ENCODE measurements at places on chromosomes 1 and 21.

DNA sequence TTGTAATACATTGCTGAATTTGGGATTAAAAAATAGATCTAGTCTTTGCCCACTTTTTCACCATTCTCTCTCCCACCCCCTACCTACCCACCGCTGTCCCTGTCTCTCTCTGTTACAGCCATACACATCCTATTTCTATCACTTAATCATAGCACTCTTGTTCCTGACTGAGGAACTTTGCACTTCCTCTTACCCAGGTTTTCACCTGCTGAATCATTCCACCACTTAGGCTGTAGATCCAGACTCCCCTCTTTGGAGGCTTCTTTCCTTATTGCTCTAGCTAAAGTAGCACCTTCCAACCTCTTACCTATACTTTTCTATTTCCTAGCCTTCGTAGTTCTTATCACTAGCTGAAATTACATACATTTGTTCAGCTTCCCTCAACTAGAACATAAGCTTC lies 59.6 kb downstream of the ATP6V1G3 start:
- DNase-seq = no peak

DNA sequence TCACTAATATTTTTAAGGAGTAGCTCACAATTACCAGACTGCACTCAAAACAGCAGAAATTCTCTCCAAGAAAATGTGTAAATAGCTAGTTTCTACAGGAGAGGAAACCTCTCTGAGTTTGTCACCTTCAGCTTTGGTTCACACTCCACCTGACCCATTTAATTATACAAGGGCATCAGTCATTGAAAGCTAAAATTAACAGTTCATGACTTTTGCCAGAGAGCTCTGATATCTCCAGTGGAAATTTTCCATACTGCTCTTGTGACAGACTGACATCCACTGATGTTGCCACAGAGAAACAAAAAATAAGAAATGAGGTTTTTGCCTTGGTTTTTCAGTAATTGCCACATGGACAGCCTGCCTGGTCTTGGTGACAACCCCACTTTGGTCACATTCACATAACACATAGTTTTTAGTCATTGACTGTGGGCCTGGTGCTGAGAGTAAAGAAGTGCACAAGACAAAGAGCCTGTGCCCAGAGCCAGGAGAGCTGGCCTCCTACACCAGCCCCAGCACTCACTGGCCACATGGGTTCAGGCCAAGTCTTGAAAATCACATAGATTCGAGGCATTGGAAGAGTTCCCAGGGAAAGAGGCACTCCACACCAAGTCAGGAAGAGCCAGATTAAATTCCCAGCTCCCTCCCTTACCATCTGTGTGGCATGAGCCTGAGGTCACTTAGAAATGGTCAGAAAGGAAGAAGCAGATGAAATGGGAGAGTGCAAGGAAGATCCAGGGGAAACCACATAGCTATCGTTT lies 13.8 kb upstream of the SIM2 start:
- no peak for DNase-seq

GRCh38 chr1:11886986-11887665 lies 28.4 kb upstream of the NPPB start:
- DNase-seq = no peak

DNA sequence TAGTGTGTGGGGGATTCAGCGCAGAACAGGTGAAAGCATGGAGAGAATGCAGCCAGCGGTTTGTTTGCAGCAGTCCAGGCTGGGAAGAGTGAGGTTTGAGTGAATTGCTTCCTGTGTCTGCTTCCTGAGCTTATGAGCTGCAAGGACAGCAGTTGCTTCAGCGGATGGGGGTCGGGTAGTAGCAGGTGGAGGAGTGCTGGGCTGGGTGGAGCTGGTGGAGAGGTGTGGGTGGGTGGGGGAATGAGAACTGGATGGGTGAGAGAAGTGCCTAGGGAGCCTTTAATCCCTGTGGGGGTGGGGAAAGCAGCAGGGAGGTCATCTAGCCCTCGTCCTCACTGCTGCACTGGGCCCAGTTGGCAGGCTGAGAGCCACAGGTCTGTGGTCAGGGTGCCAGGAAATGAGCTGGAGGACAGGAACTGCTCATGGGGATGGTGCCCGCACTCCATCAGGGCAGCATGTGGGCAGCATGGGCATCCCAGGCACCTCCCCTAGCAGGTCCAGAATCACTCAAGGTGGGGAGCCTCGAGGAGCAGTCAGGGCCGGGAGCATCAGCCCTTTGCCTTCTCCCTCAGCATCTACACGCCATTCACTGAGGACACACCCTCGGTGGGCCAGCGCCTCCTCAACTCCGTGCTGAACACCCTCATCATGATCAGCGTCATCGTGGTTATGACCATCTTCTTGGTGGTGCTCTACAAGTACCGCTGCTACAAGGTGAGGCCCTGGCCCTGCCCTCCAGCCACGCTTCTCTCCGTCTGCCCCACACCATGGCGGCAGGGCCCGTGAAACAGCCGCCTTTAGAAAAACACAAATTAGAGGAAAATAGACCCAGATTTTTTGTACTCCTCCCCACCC lies 14.8 kb downstream of the PSEN2 start:
- DNase-seq = no peak

GRCh38 chr1:184152974-184153373 lies 101.4 kb downstream of the TSEN15 start:
- DNase-seq = no peak

DNA sequence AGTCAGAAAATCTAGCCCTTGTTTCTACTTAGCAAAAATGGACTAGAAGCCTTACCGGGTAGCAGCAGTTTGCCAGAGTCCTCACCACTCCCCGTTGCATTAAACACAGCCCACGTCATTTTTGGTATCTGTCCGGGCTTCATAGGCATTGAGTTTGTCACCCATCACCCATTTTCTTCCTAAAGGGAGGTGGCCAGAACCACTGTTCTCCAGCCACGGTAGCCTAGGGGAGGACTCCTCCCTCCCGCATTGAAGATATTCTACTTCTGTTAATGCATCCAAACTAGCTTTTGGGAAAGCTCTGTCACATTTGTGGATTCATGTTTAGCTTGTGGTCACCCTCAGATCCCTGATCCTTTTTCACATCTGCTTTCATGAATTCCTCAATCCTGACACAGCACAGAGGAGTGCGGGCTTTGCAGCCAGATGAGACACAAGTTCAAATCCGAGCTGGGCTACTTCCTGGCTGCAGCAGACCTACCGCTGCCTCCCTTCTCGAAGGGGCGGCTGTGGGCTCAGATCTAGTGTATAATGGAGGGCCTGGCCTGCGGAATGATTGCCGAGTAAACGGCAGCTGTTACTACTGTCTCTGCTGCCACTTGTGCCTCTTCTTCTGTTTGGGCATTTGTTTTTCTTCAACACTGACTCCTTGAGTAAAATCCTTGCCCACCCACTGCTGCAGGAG lies 63.2 kb upstream of the EFHD2 start:
- DNase-seq = no peak

- no peak for DNase-seq
Observed at GRCh38 chr1:178031856-178032320, 62.0 kb upstream of the RASAL2 start.

- DNase-seq = no peak
Observed at GRCh38 chr1:17460219-17460618, 20.7 kb upstream of the RCC2 start.

- no peak for DNase-seq
Observed at GRCh38 chr1:10592373-10592772, 117.6 kb downstream of the PEX14 start.

GRCh38 chr1:24535021-24535424 lies 20.9 kb upstream of the NCMAP start:
- peak; percentile 74 for DNase-seq

DNA sequence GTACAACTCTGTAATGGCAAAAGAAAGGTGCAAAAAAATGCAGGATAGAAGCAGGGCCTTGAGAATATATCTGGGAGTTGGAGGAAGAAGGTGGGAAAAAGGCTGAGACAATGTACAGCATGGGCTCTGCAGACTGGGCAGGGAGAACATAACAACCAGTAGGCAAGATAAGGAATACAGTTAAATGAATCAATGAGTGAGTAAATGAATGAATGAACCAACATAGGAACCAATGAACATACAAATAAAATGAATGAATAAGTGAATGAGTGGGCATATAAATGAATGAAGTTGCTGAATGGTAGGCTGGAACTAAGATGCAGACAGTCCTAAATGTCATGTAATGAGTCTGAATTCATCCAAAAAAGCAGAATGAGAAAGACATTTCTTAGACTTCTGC lies 370.6 kb downstream of the SMYD3 start:
- DNase-seq = no peak

DNA sequence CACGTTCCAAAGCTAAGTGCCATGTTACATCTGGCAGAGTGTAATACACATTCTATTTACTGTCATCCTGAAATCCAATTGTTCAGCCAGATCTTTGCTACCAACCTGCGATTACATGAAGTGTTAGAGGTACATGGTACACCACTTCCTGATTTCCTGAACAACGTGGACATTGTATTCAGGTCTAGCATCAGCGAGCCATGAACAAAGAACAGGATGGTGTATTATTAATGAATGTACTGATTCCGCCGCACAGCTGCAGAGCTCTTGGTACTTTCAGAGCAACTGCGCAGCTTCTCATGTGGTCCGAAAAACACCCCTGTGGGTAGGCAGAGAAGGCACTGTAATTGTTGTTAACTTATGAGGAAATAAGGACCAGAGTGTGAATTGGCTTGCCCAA lies 511.4 kb downstream of the AJAP1 start:
- no peak for DNase-seq

GRCh38 chr1:188065917-188066316 lies 1237.2 kb downstream of the PLA2G4A start:
- no peak for DNase-seq

DNA sequence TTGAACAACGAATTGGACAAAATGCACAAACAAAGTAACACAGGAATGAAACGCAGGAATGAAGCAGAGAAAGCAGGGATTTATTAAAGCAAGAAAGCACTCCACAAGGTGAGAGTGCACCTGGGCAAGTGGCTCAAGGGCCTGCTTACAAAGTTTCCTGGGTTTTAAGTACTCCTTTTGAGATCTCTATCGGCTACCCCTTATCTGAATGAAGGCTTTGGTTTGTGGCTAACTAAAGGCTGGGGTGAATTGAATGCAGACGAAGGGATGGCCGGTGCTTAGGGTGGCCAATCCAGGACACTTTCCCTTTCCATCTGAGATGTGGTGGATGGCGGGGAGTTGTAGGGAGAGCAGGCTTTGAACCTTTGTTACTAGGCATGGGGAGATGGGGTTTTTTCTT lies 151.4 kb upstream of the KIAA0040 start:
- DNase-seq = no peak

- DNase-seq = no peak
Observed at GRCh38 chr1:206776229-206776628, 3.9 kb upstream of the IL10 start.

GRCh38 chr1:65147424-65148177 lies 402 bp upstream of the AK4 start:
- peak; percentile 6 for DNase-seq

DNA sequence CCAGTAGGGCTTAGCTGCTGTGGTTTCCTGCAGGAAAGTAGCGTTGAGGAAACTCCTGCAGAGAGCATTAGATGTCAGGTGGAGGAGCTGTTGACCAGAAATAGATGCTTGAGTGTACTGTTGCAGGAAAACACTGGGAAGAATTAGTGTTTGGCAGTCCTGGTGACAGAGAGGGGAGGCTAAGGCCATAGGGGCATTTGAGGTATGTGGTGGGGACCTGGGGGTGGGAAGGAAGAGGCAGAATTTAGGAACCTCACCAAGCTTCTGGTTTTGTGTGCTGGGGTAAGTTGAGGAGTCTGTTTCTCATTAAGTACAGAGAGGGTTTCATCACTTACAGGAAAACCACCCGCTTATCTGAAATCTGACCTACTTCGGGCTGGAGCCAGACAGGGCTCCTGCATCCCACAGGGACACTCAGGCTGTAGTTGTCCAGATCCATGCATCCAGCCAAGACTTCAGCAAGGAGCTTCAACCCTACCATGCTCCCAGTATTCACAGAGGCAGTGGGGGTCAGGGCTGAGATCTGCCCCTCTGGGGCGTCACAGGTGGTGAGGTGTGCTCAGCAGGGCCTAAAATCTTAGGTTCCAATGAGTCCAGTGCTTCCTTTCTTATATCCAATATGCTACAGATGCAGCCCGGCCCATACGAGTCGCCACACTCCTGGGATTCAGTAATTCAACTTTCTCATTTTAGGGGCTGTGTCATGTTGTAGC lies 15.1 kb downstream of the SH2D2A start:
- no peak for DNase-seq

- DNase-seq = no peak
Observed at GRCh38 chr1:31577515-31578192, 1.3 kb downstream of the TINAGL1 start.

GRCh38 chr1:40986956-40987355 lies 7.5 kb downstream of the CTPS1 start:
- no peak for DNase-seq

DNA sequence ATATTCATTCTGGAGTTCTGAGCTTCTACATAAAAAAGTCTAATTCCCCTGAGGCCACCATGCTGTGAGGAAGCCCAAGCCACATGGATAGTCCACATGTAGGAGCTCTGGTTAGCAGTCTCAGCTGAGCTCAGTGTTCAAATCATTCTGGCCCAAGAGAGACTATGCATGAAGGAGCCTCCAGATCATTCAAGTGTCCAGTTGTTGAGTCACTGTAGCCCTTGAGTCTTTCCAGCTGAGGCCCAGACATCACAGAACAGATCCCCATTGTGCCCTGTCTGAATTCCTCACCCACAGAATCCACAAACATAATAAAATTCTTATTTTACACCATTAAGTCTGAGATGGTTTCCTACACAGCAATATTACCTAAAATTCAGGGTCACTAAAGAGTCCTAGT lies 107.0 kb upstream of the NGF start:
- no peak for DNase-seq

GRCh38 chr1:168742994-168743650 lies 14.1 kb upstream of the DPT start:
- no peak for DNase-seq

- no peak for DNase-seq
Observed at GRCh38 chr1:171433451-171433850, 51.9 kb upstream of the PRRC2C start.

- DNase-seq = no peak
Observed at GRCh38 chr1:164650531-164650930, 91.5 kb downstream of the PBX1 start.

- DNase-seq = no peak
Observed at GRCh38 chr1:37825506-37825905, 17.5 kb upstream of the YRDC start.

GRCh38 chr1:19385869-19386591 lies 73.9 kb downstream of the SLC66A1 start:
- no peak for DNase-seq

DNA sequence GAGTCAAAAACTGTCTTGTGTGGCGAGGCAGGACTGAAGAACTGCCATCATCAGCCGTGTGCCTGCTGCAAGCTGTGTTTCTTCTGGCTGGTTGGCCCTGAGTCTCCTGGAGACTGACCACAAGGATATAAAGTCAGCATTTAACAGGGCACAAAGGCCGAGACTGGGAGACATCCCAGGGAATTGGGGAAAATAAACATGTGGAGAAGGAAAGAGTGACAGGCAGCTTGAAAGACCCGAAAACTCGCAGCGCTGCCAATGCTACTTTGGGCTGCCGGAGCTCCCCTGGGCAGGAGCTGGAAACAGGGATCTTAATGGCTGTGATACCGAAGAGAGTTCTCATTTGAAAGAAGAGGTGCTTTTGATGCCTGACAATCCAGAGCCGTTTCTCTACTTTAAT lies 125.3 kb upstream of the HMGB4 start:
- no peak for DNase-seq

- no peak for DNase-seq
Observed at GRCh38 chr1:204826970-204827369, 43.7 kb upstream of the NFASC start.

- DNase-seq = no peak
Observed at GRCh38 chr1:236944556-236944955, 59.7 kb downstream of the MT1HL1 start.
